ENCODE measurements at places on chromosomes 13 and 19. TPM values are rescaled to one million over a fixed set of nuclear protein-coding genes. Genes with fewer than 3 reads are reported as not detected.
A peak's percentile ranks its signal among the peaks of the same experiment; 100 is the strongest.

SMIM17 gene
- not detected for total RNA-seq

DNA sequence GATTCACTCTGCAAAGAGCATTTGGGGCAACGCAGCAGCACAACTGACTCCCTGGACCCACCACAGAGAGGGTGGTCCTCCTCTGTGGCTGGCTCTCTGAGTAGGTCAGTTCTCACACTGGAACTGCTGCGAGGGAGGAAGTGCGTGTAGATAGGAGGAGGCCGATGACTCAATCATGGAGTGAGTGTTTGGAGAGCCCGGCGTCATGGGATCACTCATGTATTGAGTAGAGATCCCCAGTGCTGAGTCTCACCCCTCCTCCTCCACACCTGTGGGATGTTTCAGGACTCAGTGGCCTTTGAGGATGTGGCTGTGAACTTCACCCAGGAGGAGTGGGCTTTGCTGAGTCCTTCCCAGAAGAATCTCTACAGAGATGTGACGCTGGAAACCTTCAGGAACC is 8.9 kb downstream of the ZNF101 start:
- ATAC-seq: peak; percentile 13

SYNGR4 gene
- not detected for total RNA-seq

DNA sequence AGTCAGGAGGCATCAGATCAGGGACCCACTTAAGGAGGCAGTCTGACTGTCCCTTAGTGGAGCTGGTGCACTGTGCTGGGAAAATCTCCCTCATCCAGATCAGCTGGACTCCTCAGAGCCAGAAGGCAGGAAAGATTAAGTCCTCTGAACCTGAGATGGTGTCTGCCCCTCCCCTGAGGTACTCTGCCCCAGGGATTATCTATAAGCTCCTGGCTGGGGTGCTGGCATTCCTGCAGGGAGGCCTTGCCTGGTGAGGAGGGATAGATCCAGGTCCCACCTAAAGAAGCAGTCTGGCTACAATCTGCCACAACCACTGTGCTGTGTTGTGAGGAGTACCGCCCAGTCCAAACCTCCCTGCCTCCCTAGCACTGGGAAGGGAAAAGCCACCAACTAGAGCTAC is 81.2 kb downstream of the NHLRC3 start:
- no peak for ATAC-seq

TLE6 gene
- total RNA-seq: 0.40 TPM

- no peak for ATAC-seq
These were observed 9.4 kb downstream of the IPO5 start for GRCh38 chr13:97962887-97963286.

SPRED3 gene
- 0.56 TPM for total RNA-seq

ZNF599 gene
- 2.7 TPM for total RNA-seq

DNA sequence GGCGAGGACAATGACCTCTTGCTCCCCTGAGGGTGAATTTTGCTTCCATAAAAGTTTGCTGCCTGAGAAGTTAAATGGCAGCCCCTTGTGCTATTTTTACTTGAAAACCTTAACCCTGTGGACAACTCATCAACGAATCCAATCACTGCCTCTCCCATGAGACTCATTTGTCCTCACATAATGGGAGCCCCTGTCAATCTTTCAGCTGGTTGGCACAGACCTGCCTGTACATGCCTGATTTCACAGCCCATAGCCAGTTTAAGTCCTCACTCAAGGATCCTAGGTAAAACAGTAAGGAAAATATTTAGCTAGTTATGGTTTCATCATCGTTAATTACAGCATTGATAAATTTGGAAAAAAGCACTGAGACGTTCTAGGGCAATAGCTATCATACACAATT is 207.4 kb downstream of the NHLRC3 start:
- no peak for ATAC-seq

RASL11A gene
- 4.7 TPM for total RNA-seq

DNA sequence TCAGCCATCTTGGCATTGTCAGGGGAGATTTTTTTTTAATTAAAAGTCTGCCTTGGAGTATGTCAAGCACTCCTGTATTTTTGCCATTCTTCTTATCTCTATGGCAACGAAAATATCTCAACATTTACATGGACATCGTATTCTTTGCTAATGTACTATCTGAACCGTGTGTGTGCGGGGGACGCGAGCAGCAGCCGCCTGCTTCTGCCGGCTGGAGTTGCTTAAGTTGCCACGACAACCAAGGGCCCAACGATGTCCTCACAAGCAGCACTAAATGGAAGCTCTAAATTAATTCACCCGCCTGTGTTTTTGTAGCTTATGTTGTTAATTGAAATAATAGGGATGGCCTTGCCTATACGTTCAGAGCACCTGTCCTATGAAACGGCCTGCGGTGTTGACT is 309.5 kb downstream of the TEX29 start:
- no peak for ATAC-seq

GRCh38 chr19:398719-399118 is 10.2 kb downstream of the C2CD4C start:
- no peak for ATAC-seq

GRCh38 chr19:13623716-13624710 is 117.7 kb upstream of the CACNA1A start:
- ATAC-seq: no peak

All from esophagus mucosa (tissue), 1 donor.